ENCODE measurements at places on chromosomes 11 and 22. TPM values are rescaled to one million over a fixed set of nuclear protein-coding genes. Genes with fewer than 3 reads are reported as not detected.

PARVG gene
- total RNA-seq: 5.7 TPM

FXYD6 gene
- 30.3 TPM for total RNA-seq

MIOX gene
- total RNA-seq: not detected

TEAD1 gene
- total RNA-seq: 62.1 TPM

MMP3 gene
- total RNA-seq: 0.10 TPM

DNA sequence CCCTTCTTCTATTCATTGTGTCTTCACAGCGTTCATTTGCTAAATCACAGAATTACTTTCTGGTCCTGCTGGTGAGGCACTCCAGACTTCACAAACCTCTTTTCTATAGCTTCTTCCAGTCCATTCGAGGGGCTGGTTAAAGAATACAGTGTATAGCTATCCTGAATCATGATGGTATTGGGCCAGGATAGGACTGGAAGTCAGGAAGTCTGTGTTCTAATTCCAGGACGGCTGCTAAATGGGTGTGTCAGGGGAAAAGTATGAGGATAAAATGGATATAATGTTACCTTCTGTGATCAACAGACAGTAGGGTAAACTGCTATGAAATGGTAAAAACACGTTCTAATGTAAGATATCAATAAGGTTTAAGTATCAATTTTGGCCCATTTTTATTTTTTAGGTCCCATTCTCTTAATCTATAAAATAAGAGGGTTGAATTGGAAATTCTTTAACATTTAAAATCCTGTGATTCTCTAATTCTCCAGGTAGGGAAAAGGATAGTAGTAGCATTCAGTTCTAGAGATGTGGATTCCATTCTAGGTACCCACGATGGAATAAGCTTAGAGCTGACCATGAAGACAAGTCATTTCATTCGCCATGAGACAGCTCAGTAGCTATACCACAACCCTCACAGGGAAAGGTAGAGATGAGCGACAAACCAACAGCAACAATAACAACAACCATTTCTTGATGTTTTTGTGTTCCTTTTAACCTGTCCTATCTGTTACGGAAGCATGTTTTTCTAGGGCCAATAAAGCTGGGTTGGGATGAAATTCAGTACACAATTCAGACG, 96.1 kb downstream of the SLC1A2 start:
- no peak for DNase-seq

DNA sequence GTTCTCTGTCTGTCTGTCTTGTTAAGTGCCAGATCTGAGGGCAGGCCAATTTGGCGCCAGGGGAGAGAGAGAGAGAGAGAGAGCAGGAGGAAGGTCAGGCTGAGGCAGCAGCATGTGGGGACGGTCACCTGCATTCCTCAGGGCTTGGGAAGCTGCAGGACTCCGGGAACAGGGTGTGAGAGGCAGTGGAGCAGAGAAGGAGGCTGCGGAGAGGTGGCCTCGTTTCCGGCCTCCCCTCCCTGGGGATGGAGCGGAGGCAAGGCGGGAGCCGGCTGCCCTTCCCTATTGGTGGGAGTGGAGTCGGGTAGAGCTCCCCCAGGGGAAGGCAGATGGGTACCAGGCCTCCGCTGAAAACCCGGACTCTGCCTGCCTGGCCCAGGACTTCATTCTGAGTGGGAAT, 9.7 kb downstream of the CLMP start:
- DNase-seq: no peak

DNA sequence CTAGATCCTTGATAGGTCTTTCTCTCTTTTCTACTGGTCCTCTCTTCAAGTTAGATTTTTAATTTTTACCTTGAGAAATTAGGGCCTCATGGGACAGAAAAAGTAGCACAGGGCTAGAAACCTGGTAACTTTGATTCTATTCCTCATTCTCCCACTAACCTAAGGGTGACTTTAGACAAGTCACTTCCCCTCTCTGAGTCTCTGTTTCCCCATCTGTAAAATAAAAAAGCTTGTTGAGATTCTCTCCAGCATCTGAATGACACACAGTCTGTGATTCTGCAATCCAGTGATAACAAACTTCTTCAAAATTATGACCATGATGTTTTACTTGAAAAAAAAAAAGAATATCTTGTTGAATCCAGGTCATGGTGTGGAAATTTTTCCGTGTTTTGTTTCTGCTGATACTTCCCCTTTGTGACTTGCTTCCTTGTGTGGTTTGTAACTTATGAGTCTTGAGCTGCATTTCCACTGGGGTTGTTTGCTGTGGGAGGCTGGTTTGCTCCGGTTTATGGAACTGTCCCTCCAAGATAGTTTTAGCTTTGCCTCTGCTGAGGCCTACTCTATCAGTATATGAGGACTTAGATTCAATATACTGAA, 9.8 kb upstream of the MPEG1 start:
- DNase-seq: no peak

GRCh38 chr22:19287889-19288288, 3.6 kb downstream of the CLTCL1 start:
- DNase-seq: no peak

DNA sequence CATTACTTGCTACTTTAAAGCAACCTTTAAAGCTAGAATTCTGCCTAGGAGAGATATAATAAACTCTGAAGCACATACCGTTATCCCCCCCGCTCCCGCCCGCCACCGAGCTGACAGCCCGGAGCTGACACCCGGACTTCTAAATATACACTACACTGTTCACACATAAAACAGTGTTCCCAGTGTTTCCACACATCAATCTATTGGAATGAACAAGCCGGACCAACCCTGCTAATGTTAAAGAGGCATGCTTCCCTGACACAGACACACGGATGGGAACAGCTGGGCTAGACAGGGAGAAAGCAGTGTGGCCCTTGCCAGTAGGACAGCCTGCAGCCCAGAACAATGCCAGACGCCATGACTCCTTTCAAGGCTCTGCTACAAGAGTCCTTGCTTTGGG, 108.4 kb upstream of the CSNK2A3 start:
- peak; percentile 9 for DNase-seq

GRCh38 chr11:69298267-69299022, 4.5 kb downstream of the MYEOV start:
- peak; percentile 14 for DNase-seq

DNA sequence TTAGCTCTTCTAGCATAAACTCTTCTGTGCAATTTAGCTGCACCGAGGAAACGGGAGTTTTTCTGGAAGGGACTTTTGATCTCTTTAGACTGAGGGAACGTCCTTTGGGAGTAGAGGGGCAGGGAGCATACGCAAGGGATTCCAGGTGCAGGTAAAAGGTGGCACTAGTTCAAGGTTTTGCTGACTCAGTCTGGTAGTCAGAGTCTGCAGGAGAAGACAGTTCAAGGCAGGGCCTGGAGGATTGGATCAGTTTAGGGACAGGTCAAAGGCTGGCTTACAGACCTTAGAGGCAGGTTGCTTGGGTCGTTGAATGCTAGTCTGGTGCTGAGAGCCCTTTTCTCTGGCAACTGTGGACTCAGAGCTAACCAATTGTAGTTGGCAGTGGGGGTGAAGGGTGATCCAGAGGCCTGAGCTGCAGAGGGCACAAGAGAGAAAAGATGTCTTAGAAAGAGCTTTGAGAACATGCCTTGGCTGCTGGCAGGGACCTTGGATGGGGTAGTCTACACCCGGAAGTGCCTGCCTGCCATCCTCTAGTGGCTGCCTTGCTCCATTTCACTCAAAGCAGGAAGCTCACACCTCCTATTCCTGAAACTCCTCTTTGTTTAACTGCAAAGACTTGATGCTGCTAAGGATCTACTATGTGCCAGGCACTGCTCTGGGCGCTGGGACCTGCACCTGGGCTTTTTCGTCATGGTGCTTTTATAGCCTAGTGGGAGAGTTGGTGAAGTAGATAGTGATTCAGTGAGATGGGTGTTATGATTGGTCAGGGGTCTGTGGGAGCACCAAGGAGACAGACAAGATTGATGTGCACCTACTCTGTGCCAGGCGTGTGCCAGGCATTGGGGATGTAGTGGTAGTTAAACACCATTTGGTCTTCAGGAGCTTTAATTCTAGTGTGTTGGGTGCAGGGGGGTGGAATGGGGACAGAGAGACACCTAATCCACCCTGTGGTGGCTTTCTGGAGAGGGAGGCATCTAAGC, 17.1 kb downstream of the MIAT start:
- DNase-seq: no peak

Measured in skin of body (tissue), 3 donors.